ENCODE measurements at places on chromosomes 5 and 9.

- DNase-seq, result no peak
Measured at GRCh38 chr5:4192111-4192510, 596.5 kb downstream of the IRX1 start.

- no peak for DNase-seq
Measured at GRCh38 chr9:132127888-132128534, 33.8 kb upstream of the NTNG2 start.

GRCh38 chr5:91472631-91473030 lies 89.5 kb upstream of the ARRDC3 start:
- DNase-seq, result no peak

DNA sequence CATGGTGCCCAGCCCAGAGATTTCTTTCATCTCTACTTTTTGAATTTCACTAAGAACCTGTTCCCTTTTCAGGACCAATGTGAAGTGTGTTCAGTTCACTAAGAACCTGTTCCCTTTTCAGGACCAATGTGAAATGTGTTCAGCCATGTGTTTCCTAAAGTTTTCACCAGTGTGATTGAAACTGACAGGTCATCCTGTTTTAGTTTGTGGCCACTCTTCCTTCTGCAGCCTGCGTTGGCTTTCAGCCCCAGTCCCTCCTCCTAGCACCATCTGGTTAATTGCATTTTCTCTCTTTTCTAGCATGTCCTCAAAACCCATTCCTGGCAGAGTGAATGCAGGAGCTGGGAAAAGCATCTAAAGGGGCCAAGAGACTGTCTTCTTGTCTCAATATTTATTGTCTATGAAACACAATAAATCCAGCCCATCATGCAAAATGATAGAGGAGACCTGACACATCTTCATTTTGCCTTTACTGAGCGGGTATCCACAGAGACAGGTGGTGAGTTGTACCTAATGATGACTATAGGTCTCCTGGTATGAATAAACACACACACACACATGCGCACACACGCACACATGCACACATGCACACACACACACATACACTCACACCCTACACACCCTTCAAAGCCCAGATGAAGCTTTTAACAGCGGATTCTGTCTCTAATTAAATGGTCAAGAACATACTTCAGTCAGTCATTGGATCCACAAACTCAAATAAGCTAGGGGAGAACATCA lies 6.1 kb upstream of the PANK3 start:
- no peak for DNase-seq

- DNase-seq, result no peak
Measured at GRCh38 chr9:6132650-6133049, 83.0 kb upstream of the IL33 start.

DNA sequence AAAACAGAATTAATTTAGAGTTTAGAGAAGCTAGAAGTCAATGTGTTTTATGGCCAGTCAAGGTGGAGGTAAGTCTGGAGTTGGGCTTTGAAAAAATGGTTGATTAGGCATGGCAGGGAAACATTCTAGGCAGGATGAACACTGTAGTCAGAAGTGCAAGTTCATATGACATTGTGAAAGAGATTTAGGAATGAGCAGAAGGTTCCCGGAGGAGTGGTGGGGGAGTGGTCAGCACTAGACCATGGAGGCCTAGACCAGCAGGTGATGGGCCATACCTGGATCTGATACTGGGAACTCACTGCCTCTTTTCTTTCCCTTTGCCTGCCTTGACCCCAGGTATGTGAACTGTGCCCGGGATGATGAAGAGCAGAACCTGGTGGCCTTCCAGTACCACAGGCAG lies 16.6 kb downstream of the PRDM9 start:
- no peak for DNase-seq

DNA sequence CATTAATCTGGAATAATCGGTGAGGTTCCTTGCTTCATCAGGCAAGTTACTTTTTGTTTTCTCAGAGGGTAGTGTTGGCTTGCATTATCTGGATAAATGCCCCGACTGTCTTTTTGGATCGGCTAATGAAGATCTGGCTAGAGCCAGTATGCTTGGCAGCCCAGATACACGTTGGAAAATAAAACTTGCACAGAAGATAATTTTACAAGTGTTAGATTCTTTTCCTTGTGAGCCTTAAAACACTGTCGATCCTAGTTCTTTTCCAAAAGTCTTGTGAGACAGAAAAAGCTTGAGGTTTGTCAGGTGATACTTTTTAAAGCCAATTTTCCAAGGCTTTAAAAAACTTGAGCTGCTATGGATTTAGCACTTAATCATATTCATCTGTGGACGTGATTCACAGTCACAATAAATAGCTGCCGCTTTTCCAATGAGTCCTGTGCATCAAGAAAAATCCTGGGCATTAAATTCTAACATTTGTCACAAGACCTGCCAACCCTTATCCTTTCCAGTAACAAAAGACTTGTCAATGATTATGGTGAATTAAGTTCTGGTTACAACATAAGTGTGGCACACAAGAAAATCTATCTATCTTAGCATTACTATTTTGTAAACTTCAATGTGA lies 68.5 kb downstream of the PRLR start:
- no peak for DNase-seq

GRCh38 chr5:137563646-137564397 lies 64.7 kb upstream of the SPOCK1 start:
- no peak for DNase-seq

DNA sequence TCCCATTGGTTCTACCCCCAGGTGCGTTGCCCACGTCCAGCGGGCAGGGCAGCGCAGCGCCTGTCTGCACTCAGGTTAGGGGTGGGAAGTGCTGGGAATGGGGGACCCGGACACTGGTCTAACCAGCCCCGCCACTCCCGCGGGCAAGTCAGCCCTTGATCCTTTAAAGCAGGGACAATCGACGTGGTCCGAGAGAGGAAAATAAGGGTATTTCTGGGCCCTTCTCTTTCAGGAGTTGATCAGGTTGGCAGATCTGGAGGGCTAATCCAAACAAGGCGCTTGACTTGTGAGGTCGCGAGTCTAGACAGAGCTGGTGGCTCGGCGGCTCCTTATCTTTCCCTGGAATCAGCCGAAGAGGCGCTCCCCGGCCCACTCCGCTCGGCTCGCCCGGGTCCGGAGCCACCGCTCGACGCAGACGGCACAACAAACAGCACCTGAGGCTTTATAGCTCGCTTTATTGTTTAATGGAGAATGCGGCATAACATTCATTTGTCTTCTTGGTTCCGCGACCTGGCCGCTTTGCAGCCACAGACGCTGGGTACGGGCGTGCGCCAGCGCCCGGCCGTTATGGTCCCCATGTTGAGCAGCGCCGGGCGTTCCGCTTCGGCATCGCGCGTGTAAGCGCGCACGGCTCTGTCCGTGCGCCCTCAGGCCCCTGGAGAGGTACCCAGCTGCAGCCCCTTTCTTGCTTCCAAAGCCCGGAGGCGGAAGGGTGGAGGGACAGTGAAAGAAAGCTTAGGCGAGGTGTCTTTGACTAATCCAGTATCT lies 15.8 kb downstream of the ISL1 start:
- DNase-seq, result no peak

DNA sequence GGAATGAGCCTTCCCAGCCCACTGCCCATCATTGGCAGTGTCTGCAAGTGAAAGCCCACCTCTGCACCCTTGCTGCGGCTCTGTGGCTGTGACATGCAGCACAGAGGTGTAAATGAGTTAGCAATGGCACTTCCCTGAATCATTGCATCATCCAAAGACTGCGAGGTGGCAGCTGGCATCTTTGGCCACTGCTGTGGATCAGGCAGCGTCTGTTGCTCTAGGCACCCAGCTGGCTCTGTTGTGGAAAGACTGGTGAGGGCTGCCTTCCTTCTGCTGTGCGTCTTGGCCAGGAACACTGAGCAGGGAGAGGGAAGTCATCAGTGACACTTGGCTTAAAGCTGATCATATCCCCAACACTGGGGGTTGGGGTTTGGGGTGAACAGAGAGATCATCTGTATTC lies 64.5 kb downstream of the MFAP3 start:
- DNase-seq, result no peak

GRCh38 chr5:151903243-151903653 lies 21.4 kb downstream of the GLRA1 start:
- DNase-seq, result no peak

DNA sequence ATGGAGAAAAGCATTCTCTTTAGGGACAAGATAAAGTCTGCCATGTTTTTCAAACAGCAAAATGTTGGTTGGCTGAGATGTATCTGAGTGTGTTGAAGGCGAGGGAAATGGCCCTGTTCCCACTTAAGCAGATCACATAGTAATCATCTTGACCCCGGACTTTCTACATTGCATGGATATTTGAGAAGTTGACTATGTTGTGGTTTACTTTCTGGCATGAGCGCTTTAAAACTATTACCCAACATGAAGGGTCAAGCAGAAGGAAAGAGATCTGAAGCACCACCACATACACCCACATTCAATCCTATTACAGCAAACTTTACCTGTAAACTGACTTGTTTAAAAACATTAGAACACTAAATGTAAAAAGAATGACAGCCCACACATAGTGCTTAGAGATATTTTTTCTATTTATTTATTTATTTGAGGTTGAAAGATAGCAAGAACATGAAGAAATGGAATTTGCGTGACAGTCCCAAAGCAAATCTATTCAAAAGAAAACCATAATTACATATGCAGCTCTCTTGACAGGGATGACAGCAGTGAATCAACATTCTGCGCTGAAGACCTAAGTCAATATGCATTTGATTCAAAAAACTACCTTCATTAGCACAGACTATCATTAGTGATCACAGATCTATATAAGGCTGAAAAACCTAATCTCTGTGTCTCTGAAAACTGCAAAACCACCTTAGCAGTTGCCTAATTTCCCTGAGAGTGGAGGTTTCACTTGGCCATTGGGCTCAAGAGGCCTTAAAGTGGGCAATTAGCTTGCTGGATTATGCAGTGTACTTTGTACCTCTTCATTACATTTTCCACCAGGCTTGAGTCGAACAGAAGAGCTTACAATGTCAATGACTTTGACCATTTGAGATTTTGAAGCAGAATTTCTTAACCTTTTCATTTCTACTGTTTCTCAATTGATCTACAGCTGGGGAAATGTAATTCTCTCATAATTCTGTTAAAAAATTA lies 195.0 kb downstream of the PDE4D start:
- DNase-seq, result no peak

- DNase-seq, result no peak
Measured at GRCh38 chr5:129019401-129019908, 54.2 kb downstream of the SLC27A6 start.

- DNase-seq, result no peak
Measured at GRCh38 chr5:15142458-15142857, 270.9 kb upstream of the ANKH start.

DNA sequence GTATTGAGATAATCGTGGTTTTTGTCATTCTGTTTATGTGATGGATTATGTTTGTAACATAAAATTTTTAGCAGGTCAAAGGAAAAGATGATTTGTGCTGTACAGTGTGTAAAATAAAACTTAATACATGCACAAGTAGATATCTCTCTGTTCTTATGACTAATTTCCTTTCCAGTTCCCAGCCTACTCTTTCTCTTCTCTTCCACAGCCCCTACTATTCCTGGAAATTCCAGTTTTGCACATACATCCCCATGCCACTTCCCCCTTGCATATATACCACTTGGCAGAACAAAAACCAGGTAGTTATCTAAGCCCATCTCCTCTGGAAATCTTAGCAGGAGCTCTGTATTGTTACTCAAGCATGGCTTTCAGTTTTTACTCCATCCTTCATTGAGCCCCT lies 20.2 kb downstream of the TEK start:
- no peak for DNase-seq

GRCh38 chr9:90741036-90741435 lies 60.6 kb upstream of the SYK start:
- no peak for DNase-seq

DNA sequence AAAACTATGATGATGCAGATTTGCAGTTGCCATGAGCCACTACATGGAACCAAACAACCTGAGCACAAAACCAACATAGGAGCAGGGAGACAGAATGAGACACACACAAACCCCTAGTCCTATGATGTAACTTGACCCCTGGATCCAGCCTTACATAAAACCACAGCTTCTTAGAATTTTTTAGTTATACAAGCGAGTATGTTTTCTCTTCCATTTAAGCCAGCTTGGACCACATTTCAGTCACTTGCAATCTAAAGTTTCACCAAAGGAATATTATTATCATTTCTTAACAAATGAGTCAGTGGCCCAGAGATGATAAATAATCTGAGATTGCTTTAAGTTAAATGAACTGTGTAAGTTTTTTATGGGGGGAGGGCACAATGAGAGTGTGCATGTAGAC lies 6.8 kb downstream of the SPOCK1 start:
- DNase-seq, result no peak

DNA sequence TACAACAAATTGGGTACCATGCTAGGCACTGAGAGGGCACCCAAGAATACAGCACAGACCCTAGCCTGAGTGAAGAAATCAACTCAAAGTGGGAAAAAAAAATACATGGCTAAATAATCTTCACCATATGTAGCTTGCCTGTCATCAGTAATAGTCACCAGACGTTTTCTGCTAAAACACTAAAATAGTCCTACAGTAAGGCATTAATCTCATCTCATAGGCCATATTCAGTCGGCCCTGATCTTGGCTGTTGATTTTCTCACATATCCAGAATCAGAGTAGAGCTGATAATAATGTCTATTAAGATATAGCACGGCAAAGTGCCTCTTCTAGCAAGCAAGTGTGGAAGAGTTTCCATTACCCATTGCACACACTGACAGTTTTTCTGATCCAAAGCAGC lies 322.1 kb upstream of the SLC30A5 start:
- DNase-seq, result no peak

GRCh38 chr9:4774209-4774608 lies 18.5 kb upstream of the RCL1 start:
- no peak for DNase-seq
